ENCODE measurements at places on chromosomes 3 and 15.

GRCh38 chr15:34646918-34647317 lies 63.5 kb upstream of the GOLGA8B start:
- DNase-seq: no peak

- DNase-seq: no peak
These were observed 264.0 kb upstream of the SLITRK3 start for GRCh38 chr3:165459924-165460835.

- DNase-seq: no peak
These were observed 109.2 kb downstream of the EPHB1 start for GRCh38 chr3:134904241-134904771.

GRCh38 chr15:62164396-62165103 lies 535 bp downstream of the C2CD4B start:
- no peak for DNase-seq

DNA sequence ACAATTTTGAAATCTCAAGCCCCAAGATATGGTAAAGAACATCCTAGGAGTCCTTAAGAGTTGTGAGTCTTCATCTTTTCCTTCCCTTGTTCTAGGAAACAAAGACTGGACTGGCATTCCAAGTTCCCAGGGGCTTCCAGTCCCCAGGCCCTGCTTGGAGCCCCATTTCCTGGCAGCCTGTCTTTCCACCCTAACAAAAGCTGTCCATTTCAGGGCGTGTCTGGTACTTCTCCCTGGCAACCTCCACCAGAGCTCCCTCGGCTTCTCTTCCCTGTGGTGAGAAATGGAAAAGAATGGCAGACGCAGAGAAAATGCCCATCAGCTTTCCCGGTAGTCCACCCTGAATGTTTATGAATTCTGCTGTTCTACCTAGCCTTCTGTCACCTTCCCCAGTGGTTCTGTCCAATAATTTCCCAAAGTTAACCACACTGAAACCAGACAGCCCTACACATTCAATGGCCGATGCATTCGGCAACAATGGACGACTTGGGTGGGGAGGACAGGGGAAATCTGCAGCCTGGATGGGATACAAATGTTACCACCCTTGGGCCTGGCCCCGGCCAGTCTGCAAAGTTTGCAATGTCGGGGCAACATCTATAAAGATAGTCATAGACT lies 6.8 kb downstream of the RAB6B start:
- DNase-seq: no peak

DNA sequence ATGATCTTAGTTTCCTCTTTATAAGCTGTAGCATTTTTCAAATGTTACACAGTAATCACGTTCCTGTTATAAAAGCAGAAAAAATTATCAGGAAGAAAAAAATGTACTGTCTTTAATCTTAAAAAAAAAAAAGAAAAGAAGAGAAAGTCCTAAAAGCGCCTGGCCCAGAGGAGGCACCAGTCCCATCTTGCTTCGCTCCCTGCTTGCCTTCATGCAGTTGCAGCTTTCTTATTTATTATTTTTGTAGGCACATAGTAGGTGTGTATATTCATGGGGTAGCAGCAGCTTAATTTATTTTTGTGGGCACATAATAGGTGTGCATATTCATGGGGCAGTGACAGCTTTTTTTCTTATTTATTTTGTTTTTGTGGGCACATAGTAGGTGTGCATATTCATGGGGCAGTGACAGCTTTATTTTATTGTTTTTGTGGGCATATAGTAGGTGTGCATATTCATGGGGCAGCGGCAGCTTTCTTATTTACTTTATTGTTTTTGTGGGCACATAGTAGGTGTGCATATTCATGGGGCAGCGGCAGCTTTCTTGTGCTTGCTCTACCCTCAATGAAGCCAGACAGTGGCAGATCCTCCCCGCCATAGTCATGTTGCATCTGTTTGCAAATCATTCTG lies 5.5 kb upstream of the EHD4 start:
- DNase-seq: no peak

DNA sequence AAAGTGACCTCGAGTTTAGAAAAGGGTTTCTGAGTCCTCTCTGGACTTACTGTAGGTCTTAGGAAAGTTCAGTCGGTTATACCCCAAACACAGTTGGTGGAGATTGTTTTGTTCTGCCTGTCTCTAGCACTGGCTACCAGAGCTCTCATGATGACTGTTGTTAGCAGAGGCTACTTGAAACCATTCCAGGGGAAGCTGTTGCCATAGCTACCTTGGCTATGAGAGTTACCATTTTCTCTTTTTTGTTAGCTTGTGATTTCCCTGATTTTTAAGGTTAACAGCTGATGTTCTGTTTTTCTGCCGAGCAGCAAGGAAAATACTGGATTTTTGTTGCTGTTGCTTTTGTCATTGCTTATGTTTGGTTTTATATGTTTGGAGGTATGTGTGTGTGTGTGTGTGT lies 26.7 kb downstream of the ABHD2 start:
- no peak for DNase-seq

GRCh38 chr3:115071166-115071565 lies 75.9 kb downstream of the ZBTB20 start:
- no peak for DNase-seq

DNA sequence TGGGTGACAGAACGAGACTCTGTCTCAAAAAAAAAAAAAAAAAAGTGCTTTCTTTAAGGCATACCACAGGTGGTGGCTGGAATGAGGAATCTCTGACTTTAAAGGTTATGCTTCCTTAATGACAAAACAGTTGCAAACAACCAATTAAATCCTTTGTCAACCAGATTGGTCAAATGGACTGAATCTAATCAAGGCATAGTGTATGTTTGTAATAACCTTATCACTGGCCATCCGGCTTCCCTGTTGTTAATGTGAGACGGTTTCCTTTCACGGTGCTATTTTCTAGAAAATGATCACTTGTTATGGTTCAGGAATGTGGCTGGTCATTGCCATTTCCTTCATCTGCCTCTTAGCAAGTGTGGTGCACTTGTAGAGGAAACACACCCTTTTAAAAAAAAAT lies 75.9 kb downstream of the FLNB start:
- no peak for DNase-seq
